ENCODE measurements at places on chromosomes 7 and 10. TPM values are rescaled to one million over a fixed set of nuclear protein-coding genes. Genes with fewer than 3 reads are reported as not detected.

Gene PON1
- not detected for total RNA-seq

Gene MYO1G
- 316 TPM for total RNA-seq

Gene MSMB
- not detected for total RNA-seq

Gene CALCR
- not detected for total RNA-seq

Gene C1GALT1
- 43.4 TPM for total RNA-seq

Gene AS3MT
- not detected for total RNA-seq

Gene NODAL
- not detected for total RNA-seq

Gene ALOX5
- 0.25 TPM for total RNA-seq

Gene SPDYE17
- total RNA-seq: not detected

Gene BRI3
- total RNA-seq: 57.0 TPM

Gene VENTX
- total RNA-seq: not detected

Gene OR2A12
- total RNA-seq: not detected

Gene CPN1
- total RNA-seq: not detected

Gene TMEM176B
- total RNA-seq: not detected

Gene EXOC6
- 11.6 TPM for total RNA-seq

Gene VWC2
- not detected for total RNA-seq

Gene TAS2R5
- 0.84 TPM for total RNA-seq

Gene GBX1
- total RNA-seq: not detected

Gene ELFN1
- 0.27 TPM for total RNA-seq

Gene MYOZ1
- total RNA-seq: not detected

Gene INA
- 0.82 TPM for total RNA-seq

Gene ZNF727
- 0.10 TPM for total RNA-seq

Gene GJC3
- 0.32 TPM for total RNA-seq

Gene ADCYAP1R1
- not detected for total RNA-seq

Gene PDE6C
- total RNA-seq: not detected

Gene COL28A1
- not detected for total RNA-seq

Gene OGDHL
- 0.46 TPM for total RNA-seq

Gene GTF2IRD2
- 3.6 TPM for total RNA-seq

Gene IQUB
- 0.13 TPM for total RNA-seq

Gene NYAP1
- total RNA-seq: 0.15 TPM

Gene LIPJ
- total RNA-seq: not detected

Gene EPO
- 0.15 TPM for total RNA-seq

Gene SYNPO2L
- not detected for total RNA-seq

Gene WIPF3
- not detected for total RNA-seq

Gene SPAG6
- total RNA-seq: not detected
